AG04450 (cell line): ENCODE measurements at places on chromosomes 16 and 17.

DNA sequence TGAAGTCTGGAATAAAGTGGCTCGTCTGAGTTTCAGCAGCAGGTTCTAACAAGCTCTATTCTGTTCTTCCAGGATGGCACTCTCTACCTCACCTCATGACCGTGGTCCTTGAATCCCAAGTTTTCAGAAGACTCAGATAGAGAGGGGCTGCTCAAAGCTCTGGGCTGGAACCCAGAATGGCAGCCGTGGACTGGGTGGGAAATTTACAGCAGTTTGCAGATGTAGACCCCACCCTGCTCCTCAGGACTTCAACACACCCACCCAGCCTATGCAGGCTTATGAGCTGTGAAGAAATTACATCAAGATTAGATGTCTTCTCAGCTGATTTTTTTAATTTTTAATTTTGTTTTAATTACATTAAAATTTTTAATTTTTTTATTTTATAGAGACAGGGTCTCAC is 59.4 kb downstream of the METRNL start:
- DNase-seq = no peak

- no peak for DNase-seq
Measured at GRCh38 chr17:8109661-8110455, 8.5 kb downstream of the ALOXE3 start.

DNA sequence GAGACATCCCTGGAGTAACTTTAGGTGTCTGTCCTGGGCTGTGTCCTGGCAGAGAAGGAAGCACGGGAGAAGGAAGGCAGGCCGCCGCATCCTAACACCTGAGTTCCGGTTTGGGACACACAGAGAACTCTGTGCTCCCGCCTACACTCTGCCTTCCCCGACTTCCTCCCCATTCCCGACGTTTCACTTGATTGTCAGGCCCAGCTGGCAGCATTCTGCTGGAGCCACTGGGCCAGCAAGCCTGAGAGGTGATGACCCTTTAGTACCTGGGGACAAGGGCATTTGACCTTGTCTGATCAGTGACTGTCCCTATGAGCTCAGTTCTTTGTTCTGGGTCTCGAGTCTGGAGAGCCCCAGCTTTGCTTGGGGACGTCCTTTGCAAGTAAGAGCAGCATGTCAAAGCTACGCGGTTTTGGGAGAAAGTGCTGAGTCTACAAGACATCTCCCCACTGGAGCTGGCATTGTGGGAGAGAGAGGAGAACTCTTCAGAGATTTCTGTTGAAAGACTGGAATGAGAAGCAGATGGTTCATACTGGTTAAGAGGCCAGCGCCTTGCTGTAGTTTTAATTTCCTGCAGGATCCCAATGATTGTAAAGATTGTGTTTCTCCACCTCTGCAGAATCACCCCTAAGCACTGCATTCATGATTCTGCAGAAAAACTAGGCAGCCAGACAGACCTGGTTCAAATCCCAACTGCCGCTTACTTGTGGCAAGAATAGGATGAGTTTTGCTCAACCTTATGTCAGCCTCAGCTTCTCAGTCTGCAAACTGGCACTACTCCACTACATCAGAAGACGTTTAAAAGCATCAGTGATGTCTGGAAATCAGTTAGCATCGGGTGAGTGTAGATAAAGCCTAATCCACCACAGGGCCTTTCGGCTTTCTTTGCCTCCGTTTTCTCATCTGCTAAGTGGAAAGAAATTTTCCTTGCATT is 20.6 kb downstream of the ABAT start:
- DNase-seq = no peak

DNA sequence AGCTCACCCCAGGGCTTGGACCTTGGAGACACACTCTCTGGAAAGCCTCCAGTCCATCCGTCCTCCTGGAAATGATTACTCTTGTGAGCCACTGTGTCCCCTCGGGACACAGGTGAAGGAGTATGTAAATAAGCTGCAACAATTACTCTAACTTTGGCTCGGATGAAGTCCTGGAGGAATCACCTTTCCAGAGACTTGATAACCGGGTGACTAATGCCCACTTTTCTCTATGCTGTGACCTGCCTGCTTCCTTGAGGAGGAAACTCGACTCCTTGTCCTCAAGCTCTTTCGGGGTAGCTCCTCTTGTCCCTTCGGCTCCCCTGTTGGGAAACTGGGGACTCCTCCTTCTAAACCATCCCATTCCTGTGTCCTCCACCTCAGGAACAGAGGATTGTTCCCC is at the start of gene OR1A1:
Gene OR1A1, plus strand, starts transcription at position 301 of the 400 bp plus-strand sequence. CDS start 7,954 bp downstream, outside the sequence.
- DNase-seq = no peak

DNA sequence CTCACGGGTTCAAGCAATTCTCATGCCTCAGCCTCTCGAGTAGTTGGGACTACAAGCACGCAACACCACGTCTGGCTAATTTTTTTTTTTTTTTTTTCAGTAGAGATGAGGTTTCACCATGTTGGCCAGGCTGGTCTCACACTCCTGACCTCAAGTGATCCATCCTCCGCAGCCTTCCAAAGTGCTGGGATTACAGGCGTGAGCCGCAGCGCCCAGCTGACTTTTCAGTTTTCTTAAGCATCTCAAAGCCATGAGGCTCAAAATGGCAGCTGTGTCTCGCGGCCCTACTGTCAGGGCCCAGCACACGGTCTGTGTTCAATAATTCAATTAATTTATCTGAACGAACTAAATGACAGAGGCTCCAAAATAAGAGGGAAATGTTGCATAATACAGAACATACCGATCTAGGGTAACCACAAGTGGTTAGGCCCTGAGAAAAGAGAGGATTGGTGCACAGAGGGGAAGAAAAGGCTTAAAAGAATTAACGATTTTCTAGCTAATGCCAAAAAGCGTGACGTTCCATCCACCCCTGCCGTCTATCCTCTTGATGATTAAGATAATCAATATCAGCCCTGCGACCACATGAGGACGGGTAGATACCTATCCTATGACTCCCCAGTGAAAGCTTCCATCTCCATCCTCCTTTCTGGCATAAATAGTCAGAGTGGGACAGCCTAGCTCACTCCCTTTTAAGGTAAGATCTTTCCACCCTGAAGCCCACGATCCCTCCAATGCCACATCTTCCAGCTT is 136.9 kb downstream of the SLC39A11 start:
- no peak for DNase-seq

GRCh38 chr17:42708588-42708987 is 26.3 kb downstream of the CNTNAP1 start:
- no peak for DNase-seq

GRCh38 chr17:82831818-82832200 is 8.0 kb downstream of the ZNF750 start:
- no peak for DNase-seq

DNA sequence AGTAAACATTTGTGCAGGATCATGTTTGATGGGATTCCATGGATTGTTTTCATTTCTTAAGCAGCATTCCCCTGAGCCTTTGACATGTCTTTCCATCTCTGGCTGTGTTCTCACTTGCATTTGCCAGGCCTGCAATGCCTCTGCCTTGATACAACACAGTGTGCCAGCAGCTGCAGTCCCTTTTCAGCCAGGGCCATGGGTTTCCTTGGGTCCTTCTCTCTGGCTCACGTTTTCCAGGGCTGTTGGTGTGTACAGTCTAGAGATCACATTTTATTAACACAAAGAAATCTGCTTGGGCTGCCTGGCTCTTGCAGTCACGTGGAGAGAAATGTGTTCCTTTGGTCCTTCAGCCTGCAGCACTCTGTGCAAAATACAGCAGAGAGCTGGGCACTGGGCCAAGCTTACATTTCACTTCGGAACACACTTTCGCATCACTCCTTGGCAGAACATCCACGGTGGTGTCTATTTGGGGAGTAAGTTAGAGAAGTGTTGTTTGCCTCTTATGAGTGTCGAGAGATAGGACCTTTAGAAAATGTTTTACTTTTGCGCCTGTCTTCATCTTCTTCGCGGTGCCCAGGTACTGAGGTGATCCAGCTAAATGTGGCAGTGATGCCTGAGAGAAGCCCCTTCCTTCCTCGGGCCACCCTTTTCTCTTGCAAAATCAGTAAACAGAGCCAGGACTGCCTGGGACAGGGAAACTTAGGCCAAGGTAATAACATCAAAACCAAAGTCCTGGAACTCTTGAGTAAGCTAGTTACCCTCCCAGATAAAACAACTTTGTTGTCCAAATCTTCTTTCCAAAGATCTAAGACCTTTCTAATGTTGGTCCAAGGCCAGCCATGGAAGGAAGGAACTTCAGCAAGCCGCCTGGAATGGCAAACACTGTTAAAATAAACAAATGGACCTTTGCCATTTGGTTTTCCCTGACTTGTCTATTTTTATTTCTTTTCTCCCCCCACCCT is 20.9 kb downstream of the HLF start:
- DNase-seq = no peak

DNA sequence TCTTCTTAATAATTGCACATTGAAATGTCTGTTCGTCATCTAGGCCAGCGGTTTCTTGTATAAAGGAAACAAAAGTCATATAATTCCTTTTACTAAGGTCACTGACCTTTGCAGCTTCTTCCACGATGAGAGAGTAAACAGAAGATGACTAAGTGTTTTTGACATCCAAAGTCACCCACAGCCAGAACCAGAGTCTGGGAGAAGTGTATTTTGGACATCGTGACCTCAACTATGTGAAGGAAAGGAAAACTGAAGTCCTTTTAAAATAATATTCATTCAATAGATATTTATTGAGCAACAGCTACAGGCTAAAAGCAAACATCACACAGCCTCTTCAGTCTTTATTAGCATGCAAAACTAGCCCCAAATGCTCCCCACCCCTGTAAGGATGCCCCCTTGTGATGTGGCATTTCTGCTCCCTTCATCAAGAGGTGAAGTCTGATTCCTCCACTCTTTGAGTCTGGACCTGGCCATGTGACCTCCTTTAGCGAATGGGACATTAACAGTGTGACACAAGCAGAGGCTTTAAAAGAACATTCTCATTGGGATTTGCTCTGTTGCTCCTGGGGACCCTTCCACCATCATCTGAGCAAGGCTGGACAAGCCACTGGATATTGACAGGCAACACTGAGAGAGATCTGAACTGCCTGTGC is 8.1 kb upstream of the PMP22 start:
- DNase-seq = peak; percentile 90

DNA sequence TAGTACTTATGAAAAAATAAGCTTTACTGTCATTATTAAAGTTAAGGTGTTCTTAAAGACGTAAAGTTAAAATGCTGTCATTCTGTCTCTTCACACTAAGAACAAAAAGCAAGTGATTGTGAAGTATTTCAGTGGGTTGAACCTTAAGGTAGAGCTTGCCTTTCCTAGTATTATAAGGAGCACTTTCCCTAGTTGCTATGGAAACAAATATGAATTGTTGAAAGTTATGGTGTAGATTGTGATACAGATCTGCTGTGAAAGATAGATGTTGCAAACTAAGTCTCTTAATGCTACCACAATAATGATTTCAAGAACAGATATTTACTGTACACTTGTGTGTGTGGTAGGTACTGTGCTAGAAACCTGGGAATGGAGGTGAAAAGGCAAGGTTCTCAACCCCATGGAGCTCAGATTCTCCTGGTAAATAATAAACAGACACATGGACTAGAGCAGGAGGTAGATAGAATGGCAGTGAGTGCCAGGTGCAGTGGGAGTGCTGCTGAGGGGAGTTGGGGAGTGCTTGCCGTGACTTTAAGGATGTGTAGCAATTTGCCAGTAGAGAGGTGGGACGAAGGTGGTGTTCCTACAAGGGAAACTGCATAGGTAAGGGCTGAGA is 34.7 kb downstream of the MRTFB start:
- DNase-seq = no peak

DNA sequence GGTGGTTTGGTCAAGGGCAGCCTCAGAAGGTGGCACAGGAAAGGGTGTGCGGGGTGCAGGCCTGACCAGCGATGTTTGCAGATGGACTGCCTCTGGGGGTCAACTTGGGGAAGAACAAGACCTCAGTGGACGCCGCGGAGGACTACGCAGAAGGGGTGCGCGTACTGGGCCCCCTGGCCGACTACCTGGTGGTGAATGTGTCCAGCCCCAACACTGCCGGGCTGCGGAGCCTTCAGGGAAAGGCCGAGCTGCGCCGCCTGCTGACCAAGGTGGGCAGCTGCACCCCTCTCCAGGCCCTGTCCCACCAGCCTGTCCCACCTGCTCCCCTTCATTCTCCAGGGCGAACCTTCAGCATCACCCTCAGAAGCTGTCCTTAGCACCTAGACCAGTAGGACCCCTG is 12.5 kb downstream of the DHODH start:
- no peak for DNase-seq

GRCh38 chr17:32551186-32551955 is 64.6 kb downstream of the CDK5R1 start:
- DNase-seq = no peak

DNA sequence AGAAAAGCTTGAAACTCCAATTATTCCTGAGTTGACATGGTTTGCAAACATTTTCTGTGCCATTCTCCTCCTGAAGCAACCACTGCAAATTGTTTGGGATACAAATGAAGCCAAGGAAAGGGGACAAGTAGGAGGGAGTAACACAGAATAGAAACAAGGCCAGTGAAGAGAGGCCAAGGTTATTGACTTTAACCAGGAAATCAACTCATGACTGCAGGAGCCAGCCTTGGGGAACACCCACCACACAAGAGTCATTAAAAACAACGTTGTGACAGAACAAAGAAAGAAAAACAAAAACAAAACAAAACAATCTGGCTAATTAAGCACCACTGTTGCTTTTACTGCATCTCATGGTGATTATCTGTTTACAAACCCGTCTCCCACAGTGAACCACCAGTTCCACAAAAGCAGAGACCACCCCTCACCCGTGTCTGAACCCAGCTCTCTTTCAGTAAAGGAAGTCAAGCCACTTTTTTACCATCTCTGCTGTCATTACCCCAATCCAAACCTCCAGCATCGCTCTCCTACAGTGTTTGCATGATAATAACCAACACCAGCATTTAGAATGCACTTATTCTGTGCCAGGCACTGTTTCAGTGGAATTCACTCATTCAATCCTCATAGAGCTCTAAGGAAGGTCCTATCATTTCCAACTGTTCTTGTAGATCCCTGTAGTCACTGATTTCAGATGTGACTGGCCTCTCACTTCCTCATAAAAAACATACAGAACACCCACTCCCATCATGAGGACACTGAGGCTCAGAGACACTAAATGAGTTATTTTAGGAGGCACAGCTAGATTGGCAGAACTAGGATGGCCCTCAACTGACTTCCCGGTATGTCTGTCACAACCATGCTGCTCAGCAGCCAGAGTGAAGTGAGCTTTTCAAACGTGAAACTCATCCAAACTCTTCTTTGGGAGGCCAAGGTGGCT is 2.0 kb downstream of the ZDHHC1 start:
- no peak for DNase-seq

- no peak for DNase-seq
Measured at GRCh38 chr16:57485091-57485915, 990 bp downstream of the DOK4 start.
